ENCODE measurements at places on chromosomes 7 and 10. TPM values are rescaled to one million over a fixed set of nuclear protein-coding genes. Genes with fewer than 3 reads are reported as not detected.

- H3K4me1 ChIP-seq, result no peaks in the 10 kb centered on the region
- no peaks in the 10 kb centered on the region for H3K36me3 ChIP-seq
- no peak overlapping the region for H3K27ac ChIP-seq
- no peak overlapping the region for H3K4me3 ChIP-seq
- no peak for DNase-seq
Measured at GRCh38 chr10:12899546-12899945, 102.0 kb downstream of the CCDC3 start.

- peak overlapping the region; percentile 39 for H3K27ac ChIP-seq
- H3K27me3 ChIP-seq, result peaks cover 31% of the 10 kb centered on the region
- no peak overlapping the region for H3K4me3 ChIP-seq
Measured at GRCh38 chr10:93991596-93992284, 2.0 kb upstream of the PLCE1 start.

DNA sequence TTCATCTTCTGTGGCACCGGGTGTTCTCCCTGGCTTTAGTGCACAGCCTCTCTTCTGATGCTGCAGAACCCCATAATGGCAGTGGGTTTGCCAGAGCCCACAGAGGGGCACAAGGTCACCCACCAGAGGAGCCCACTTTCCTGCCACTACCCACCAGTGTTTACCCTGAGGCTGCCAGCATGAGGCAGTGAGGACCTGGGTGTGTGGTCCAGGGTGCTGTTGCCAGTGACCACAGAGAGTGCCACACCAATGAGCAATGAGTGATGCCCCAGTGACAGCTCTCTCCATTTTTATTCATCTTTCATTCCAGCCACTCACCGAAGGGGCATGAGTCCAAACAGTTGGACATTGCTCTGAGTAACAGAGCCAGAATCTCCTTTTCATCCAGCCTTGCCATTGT lies 34.8 kb downstream of the MTURN start:
- H3K36me3 ChIP-seq, result peaks cover 5% of the 10 kb centered on the region
- H3K27ac ChIP-seq, result peak overlapping the region; percentile 26
- H3K27me3 ChIP-seq, result no peaks in the 10 kb centered on the region
- peaks cover 38% of the 10 kb centered on the region for H3K4me1 ChIP-seq
- DNase-seq, result no peak
- no peak overlapping the region for H3K4me3 ChIP-seq

- no peaks in the 10 kb centered on the region for H3K36me3 ChIP-seq
- H3K4me3 ChIP-seq, result no peak overlapping the region
- peaks cover 31% of the 10 kb centered on the region for H3K4me1 ChIP-seq
Measured at GRCh38 chr7:93228302-93228701, 2.0 kb upstream of the HEPACAM2 start.

DNA sequence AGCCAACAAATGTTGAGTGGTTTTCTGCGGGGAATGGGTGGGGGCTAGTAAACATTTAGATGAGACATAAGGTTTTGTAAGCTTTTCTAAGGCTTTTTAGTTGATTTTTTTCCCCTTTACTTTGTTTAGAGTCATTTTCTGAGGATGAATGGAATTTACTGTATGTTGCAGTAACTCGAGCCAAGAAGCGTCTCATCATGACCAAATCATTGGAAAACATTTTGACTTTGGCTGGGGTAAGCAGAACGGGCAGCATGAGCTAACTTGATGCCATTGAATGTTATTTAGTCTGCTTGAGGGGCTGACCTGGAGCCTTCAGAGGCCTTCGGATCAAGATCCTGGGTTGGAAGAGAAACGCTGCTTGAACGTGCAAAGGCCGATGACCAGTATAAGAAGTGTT lies 37.3 kb downstream of the FBH1 start:
- H3K27me3 ChIP-seq, result no peaks in the 10 kb centered on the region
- peaks cover 98% of the 10 kb centered on the region for H3K36me3 ChIP-seq
- H3K4me3 ChIP-seq, result no peak overlapping the region
- H3K4me1 ChIP-seq, result no peaks in the 10 kb centered on the region

DNA sequence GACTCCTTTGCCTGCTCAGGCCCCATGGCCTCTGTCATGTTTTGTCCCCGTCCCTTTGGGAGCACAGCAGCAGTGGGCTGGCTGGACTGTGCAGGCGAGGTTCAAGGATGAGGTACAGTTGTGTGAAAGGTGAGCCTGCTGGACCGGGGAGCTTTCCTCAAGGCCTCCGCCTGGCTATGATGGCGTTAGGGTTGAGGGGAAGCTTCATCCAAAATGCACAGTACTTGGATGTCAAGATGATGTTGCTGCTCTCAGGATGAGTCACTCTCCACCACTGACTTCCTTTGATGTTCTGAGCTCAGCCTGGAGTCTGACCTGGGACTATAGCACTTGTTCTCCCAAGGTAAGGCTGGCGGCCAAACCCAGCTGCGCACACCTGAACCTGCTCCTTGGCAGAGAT lies 152.7 kb upstream of the SHH start:
- no peak for DNase-seq
- H3K27ac ChIP-seq, result no peak overlapping the region
- no peaks in the 10 kb centered on the region for H3K27me3 ChIP-seq

DNA sequence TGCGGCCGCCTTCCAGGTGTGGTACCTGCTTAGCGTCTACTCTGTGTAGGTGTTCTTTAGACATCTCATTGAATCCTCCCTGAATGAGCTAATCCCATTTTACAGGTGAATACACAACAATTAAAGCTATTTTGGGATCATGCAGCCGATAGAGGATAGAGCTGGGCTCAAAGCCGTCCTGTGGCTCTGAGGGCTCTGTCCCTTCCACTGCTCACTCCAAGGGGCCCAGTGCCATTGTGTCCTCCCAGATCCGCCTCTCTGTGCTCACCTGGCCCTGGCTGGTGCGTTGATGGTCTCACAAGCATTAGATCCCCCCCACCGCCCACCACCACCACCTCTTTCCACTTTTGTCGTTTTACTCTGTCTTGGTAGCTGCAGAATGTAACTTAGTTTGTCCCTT lies 13.1 kb downstream of the NPTX2 start:
- H3K4me3 ChIP-seq, result no peak overlapping the region
- no peaks in the 10 kb centered on the region for H3K36me3 ChIP-seq
- H3K4me1 ChIP-seq, result no peaks in the 10 kb centered on the region
- no peak overlapping the region for H3K27ac ChIP-seq
- DNase-seq, result no peak
- peaks cover 44% of the 10 kb centered on the region for H3K27me3 ChIP-seq

DNA sequence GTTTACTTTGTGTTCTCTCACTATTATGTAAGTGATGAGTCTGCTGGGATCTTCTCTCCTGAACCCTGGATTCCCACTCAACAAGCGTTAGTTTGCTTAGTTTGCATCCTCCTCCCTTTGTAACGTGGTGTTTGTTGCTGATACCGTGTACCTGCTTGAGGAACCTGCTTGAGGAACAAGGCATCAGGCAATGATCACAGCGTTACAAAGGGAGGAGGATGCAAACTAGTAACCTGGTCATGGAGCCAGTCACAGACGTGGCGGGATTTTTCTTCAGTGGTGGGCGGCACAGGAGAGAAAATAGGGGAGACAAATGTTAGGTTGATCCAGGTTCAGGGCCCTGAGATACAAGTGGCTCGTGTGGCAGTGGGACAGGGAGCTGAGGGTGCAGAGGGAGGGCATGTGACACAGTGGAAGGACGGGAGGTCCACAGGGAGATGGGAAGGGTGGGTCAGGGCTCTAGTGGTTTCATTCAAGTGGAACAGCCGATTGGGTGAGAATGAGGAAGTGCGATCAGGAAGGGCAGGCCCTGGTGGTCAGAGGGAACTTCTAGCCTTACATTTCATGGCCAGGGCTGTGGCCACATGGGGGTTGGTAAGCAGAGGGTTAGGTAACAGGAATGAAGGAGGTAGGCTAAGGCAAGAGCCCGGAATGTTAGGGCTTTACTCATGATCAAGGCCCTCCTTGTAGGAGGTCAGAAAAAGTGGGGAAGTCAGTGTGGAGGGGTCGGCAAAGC lies 38.0 kb downstream of the SNX10 start:
- no peaks in the 10 kb centered on the region for H3K36me3 ChIP-seq
- no peak overlapping the region for H3K27ac ChIP-seq
- H3K4me3 ChIP-seq, result no peak overlapping the region
- H3K4me1 ChIP-seq, result no peaks in the 10 kb centered on the region

GRCh38 chr7:74627661-74628411 lies 29.7 kb upstream of the GTF2I start:
- no peaks in the 10 kb centered on the region for H3K27me3 ChIP-seq
- peaks cover 27% of the 10 kb centered on the region for H3K4me1 ChIP-seq
- no peak for DNase-seq
- no peaks in the 10 kb centered on the region for H3K36me3 ChIP-seq
- H3K27ac ChIP-seq, result peak overlapping the region; percentile 67
- H3K4me3 ChIP-seq, result no peak overlapping the region

DNA sequence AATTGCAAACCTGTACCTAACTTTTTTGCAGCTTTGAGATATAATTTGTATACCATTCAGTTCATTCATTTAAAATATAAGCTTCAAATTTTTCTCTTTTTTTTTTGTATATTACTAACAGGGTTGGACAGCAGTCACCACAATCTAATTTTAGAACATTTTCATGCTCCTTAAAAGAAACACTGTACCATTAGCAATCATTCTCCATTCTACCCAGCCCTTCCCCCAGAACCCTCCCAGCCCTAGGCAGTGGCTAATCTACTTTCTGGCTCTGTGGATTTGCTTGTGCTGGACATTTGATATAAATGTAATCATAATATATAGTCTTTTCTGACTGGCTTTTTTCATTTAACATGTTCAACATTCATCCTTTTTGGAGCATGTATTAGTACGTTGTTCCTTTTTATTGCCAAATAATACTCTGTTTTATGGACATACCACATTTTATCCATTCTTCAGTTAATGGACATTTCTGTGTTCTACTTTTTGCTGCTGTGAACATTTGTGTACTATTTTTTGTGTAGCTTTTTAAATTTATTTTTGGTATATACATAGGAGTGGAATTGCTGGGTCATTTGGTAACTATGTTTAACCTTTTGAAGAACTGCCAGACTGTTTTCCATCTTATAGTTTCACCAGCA lies 40.9 kb upstream of the ST7 start:
- no peak overlapping the region for H3K4me3 ChIP-seq
- H3K27ac ChIP-seq, result no peak overlapping the region
- H3K36me3 ChIP-seq, result peaks cover 86% of the 10 kb centered on the region
- H3K27me3 ChIP-seq, result no peaks in the 10 kb centered on the region

GRCh38 chr7:131932271-131932670 lies 375.8 kb upstream of the PODXL start:
- no peak overlapping the region for H3K4me3 ChIP-seq
- H3K27ac ChIP-seq, result no peak overlapping the region
- no peaks in the 10 kb centered on the region for H3K36me3 ChIP-seq
- no peaks in the 10 kb centered on the region for H3K4me1 ChIP-seq

DNA sequence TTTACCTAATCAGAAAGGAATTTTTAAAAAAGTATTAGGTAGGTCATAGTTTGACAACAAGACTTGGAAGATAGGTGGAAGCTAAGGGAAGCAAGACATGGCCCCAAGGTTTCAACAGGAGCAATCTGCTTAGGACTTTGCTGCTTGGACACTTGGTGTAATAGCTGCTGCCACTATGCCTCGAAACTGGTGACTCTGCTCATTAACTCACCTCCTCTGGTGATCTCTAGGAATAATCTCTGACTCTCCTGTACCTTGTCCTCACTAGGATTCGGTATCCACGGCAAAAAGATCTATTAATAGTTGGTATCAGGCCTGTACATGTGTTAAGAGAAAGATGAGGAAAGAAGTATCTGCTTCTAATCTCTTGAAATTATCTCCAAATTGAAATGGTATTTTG lies 53.1 kb downstream of the PTEN start:
- H3K27ac ChIP-seq, result peak overlapping the region; percentile 44
- no peak for DNase-seq
- H3K4me1 ChIP-seq, result peaks cover 49% of the 10 kb centered on the region
- peaks cover 19% of the 10 kb centered on the region for H3K36me3 ChIP-seq
- no peaks in the 10 kb centered on the region for H3K27me3 ChIP-seq
- no peak overlapping the region for H3K4me3 ChIP-seq

DNA sequence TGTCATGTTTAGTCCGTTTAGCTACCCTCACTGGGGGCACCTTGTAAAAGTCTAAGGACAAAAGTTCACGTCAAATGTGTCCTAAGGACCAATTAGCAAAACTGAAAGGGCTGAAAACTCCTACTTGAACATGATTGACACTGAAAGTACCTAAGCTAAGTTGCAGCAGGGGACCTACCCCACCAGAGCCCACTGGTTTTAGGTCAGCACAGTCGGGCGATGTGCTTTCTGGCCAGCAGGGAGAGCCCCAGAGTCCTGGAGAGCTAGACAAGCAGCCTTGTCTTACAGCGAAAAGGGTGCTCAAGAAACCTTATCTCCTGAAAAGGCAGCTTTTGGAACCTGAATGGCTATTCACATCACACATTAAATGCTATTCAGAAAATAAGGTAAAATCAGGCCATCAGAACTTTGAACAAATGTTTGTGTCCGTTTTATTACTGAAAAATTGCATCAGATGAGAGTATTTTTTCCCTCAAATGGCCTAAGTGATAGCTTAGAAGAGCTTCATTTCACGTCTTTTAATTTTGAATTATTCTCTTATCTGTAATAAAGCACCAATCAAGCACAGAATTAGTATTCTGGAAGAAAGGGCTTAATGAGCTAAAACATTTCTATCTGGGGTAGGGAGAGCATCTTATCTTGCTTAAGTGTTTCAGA lies 52.2 kb upstream of the MKI67 start:
- H3K4me1 ChIP-seq, result no peaks in the 10 kb centered on the region
- peaks cover 7% of the 10 kb centered on the region for H3K27me3 ChIP-seq
- peak; percentile 63 for DNase-seq
- no peak overlapping the region for H3K27ac ChIP-seq

DNA sequence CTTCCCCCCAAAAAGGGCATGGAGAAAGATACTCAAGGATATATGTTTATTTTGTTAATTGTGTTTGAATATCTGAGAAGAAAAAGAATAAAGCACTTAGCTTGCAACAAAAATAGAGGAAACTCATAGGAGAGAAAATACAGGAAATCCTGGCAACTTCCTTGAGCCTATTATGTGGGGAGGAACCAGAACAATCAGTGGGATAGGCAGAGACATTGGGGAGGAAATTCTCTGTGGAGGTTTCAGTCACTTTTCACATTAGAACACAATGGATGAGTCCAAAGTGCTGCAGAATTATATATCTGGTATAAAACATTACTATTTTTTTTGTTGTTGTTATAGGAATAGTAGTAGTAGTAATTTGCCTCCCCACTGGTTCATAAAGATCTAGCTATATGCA lies 240.1 kb downstream of the THSD7A start:
- H3K27me3 ChIP-seq, result no peaks in the 10 kb centered on the region

GRCh38 chr7:29487424-29487823 lies 76.2 kb upstream of the PRR15 start:
- DNase-seq, result no peak
- H3K27ac ChIP-seq, result no peak overlapping the region
- H3K27me3 ChIP-seq, result no peaks in the 10 kb centered on the region
- no peaks in the 10 kb centered on the region for H3K36me3 ChIP-seq
- H3K4me3 ChIP-seq, result no peak overlapping the region
- H3K4me1 ChIP-seq, result peaks cover 42% of the 10 kb centered on the region

GRCh38 chr10:35822316-35822715 lies 180.2 kb upstream of the FZD8 start:
- no peaks in the 10 kb centered on the region for H3K27me3 ChIP-seq
- peaks cover 5% of the 10 kb centered on the region for H3K4me1 ChIP-seq
- no peaks in the 10 kb centered on the region for H3K36me3 ChIP-seq
- peak; percentile 31 for DNase-seq

- H3K4me1 ChIP-seq, result no peaks in the 10 kb centered on the region
- no peaks in the 10 kb centered on the region for H3K27me3 ChIP-seq
- peak; percentile 32 for DNase-seq
- H3K36me3 ChIP-seq, result no peaks in the 10 kb centered on the region
- no peak overlapping the region for H3K4me3 ChIP-seq
- no peak overlapping the region for H3K27ac ChIP-seq
Measured at GRCh38 chr10:75723319-75723980, 292.0 kb downstream of the LRMDA start.

Gene FIS1
- 165 TPM for total RNA-seq

Gene HOXA1
- total RNA-seq, result not detected

Gene RBP4
- 0.72 TPM for total RNA-seq

Gene VWA2
- 5.4 TPM for total RNA-seq
